Mesendoderm (in vitro differentiated cells): ENCODE measurements at places on chromosomes 1 and 21.

- H3K27ac ChIP-seq, result no peak overlapping the region
- no peaks in the 10 kb centered on the region for H3K4me1 ChIP-seq
- no peaks in the 10 kb centered on the region for H3K27me3 ChIP-seq
- H3K36me3 ChIP-seq, result no peaks in the 10 kb centered on the region
- H3K4me3 ChIP-seq, result no peak overlapping the region
These were observed 879.1 kb upstream of the NEGR1 start for GRCh38 chr1:73161418-73161817.

DNA sequence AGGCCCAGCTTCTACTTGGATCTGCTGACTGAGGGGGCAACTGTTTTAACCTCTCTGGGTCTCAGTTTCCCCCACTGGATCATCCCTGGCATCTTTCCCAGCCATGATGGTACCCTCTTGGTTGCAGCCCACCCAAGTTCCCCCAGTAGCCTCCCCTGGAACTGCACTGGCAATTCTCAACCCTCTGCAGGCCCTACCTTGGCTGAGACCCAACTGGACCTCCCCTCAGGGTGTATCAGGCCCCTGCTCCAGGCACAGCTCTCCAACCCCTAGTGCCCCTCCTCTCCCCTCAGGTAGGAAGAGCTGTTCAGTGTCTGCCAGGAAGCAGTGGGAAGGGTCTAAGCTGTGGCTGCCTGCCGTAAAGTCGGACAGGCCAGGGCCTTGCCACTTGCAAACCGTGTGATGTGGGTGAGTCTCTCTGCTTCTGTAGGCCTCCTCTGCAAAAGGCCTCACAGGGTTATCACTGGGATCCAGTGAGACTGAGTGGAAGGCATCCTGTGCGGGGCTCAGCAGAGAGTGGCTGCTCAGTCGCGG, 32.1 kb downstream of the RHBG start:
- no peak for DNase-seq
- H3K36me3 ChIP-seq, result no peaks in the 10 kb centered on the region
- no peak overlapping the region for H3K27ac ChIP-seq
- no peak overlapping the region for H3K4me3 ChIP-seq
- no peaks in the 10 kb centered on the region for H3K27me3 ChIP-seq

DNA sequence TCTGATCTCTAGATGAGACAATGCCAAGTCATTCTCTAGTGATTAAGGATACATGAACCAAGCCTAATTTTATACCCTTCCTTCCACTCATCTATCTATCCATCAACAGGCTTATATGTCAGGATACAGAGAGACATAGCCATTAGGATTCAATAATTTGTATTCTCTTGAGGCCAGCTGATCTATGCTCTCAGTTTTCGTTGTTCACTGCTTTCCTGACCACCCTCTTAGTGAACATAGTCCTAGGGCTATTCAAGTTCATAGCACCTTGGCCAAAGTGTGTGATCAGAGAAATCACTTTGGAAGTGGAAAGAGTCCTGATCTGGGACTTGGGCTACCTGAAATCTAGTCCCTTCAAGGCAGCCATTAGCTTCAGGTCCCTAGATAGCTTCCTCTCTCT, 4.2 kb upstream of the KPRP start:
- no peak overlapping the region for H3K4me3 ChIP-seq
- H3K27me3 ChIP-seq, result no peaks in the 10 kb centered on the region
- DNase-seq, result no peak
- no peaks in the 10 kb centered on the region for H3K4me1 ChIP-seq
- no peaks in the 10 kb centered on the region for H3K36me3 ChIP-seq
- no peak overlapping the region for H3K27ac ChIP-seq

DNA sequence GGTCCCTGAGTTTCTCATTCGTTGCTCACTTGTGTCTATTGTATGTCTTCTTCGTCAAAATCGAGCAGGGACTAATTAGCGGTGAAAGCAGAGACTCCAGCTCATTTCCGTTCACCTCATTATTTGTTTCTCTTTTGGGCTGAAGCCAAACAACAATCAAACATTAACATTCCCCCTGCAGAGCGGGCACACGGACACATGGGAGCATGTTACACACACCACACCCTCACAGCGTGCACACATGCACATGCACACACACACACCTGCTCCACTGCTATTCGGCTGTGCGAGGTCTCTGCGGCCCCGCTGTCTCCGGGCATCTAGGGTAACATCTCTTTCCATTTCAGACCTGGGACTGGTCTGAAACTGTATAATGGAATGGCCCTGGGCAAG, 58.5 kb upstream of the LRRC8D start:
- no peak for DNase-seq
- no peak overlapping the region for H3K4me3 ChIP-seq
- peaks cover 5% of the 10 kb centered on the region for H3K4me1 ChIP-seq
- no peaks in the 10 kb centered on the region for H3K27me3 ChIP-seq
- H3K27ac ChIP-seq, result no peak overlapping the region

DNA sequence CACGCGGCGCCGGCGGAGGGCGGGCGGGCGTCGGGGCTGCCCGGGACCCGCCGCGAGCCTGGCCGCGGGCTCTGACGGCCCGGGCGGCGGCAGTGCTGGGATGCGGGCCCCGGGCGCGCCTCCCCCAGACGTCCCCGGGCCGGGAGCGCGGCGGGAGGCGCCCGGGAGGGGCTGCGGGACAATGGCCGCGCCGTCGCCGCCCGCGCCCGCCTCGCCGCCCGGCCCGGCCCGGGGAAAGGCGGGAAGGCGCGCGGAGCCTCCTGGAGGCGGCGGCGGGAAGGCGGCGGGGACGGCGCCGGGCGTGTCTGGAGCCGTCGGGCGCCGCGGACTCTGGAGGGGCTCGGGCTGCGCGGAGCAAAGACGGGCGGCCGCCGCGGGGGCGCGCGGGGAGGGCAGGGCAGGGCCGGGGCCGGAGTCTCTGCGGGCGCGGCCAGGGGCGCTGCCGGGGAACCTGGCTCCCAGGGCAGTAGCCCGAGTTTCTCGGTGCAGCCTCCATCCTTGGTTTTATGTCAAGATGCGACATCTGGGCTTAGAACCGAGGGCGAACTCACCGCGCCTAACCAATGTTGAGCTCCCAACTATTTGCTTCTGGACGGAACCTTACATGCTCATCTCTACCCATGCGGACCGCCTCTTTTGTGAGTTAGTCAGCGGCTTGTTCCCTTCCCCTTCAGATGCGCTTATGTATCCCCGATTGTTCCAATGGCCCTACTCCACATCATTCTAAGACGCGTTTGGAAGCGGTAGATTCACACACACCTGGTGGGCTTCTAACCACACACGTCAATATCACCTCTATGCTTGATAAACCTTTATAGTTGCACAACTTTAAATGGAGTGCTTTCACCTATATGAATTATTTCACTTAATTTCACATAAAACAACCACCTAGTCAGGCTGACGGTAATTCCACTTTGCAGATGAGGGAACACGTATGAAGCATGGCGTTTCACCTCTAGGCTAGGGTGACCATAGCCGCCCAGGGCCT, 651 bp downstream of the ZBTB8A start:
- no peaks in the 10 kb centered on the region for H3K36me3 ChIP-seq
- DNase-seq, result peak; percentile 58
- H3K4me1 ChIP-seq, result no peaks in the 10 kb centered on the region
- H3K4me3 ChIP-seq, result peak overlapping the region; percentile 90
- H3K27ac ChIP-seq, result peak overlapping the region; percentile 83
- no peaks in the 10 kb centered on the region for H3K27me3 ChIP-seq

GRCh38 chr1:15249081-15249480, 2.1 kb downstream of the FHAD1 start:
- H3K27ac ChIP-seq, result no peak overlapping the region
- no peak for DNase-seq
- no peaks in the 10 kb centered on the region for H3K27me3 ChIP-seq
- no peak overlapping the region for H3K4me3 ChIP-seq

DNA sequence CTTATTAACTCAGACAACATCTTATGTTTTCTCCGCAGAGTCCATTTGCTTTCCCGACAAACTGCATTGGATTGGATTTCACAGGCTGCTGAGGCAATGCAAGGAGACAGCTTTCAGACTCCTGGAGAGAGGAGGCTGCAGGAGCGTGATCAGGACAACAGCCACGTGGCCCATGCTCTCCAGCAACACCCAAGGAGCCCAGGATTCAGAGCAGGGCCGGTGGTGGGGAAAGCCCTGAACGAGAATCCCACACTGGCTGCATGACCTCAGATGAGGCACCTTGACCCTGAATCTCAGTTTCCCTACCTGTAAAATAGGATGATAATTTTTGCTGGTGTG, 78.3 kb upstream of the NFASC start:
- DNase-seq, result peak; percentile 21
- H3K27ac ChIP-seq, result no peak overlapping the region
- H3K36me3 ChIP-seq, result no peaks in the 10 kb centered on the region
- H3K27me3 ChIP-seq, result no peaks in the 10 kb centered on the region
- H3K4me3 ChIP-seq, result no peak overlapping the region
- peaks cover 2% of the 10 kb centered on the region for H3K4me1 ChIP-seq

GRCh38 chr1:155166471-155167165, 6.5 kb downstream of the KRTCAP2 start:
- H3K4me1 ChIP-seq, result peaks cover 3% of the 10 kb centered on the region
- peaks cover 1% of the 10 kb centered on the region for H3K36me3 ChIP-seq
- H3K4me3 ChIP-seq, result no peak overlapping the region
- no peaks in the 10 kb centered on the region for H3K27me3 ChIP-seq
- H3K27ac ChIP-seq, result no peak overlapping the region

GRCh38 chr1:7497107-7497637, 273.9 kb upstream of the VAMP3 start:
- no peaks in the 10 kb centered on the region for H3K4me1 ChIP-seq
- no peaks in the 10 kb centered on the region for H3K27me3 ChIP-seq
- DNase-seq, result no peak
- H3K36me3 ChIP-seq, result no peaks in the 10 kb centered on the region
- no peak overlapping the region for H3K4me3 ChIP-seq
- no peak overlapping the region for H3K27ac ChIP-seq

GRCh38 chr1:1435106-1435903, at the start of gene VWA1:
Gene VWA1, plus strand, starts transcription at chr1:1435690. Its CDS starts 59 bp downstream, at chr1:1435749.
- peak; percentile 72 for DNase-seq
- peak within 1 kb of the TSS; percentile 97 for H3K27ac ChIP-seq
- H3K4me1 ChIP-seq, result peaks cover 15% of the 10 kb centered on the region
- peak within 1 kb of the TSS; percentile 65 for H3K4me3 ChIP-seq
- no peaks in the 10 kb centered on the region for H3K36me3 ChIP-seq

- peaks cover 2% of the 10 kb centered on the region for H3K4me1 ChIP-seq
- no peak overlapping the region for H3K27ac ChIP-seq
- no peaks in the 10 kb centered on the region for H3K27me3 ChIP-seq
- no peaks in the 10 kb centered on the region for H3K36me3 ChIP-seq
- no peak overlapping the region for H3K4me3 ChIP-seq
These were observed 27.3 kb upstream of the MED18 start for GRCh38 chr1:28301368-28302174.
